GM13976 (cell line): ENCODE measurements at places on chromosomes 13 and 19.

- DNase-seq: no peak
These were observed 300.6 kb downstream of the COG6 start for GRCh38 chr13:39956036-39956435.

- no peak for DNase-seq
These were observed 21.5 kb upstream of the GPR18 start for GRCh38 chr13:99279637-99280036.

DNA sequence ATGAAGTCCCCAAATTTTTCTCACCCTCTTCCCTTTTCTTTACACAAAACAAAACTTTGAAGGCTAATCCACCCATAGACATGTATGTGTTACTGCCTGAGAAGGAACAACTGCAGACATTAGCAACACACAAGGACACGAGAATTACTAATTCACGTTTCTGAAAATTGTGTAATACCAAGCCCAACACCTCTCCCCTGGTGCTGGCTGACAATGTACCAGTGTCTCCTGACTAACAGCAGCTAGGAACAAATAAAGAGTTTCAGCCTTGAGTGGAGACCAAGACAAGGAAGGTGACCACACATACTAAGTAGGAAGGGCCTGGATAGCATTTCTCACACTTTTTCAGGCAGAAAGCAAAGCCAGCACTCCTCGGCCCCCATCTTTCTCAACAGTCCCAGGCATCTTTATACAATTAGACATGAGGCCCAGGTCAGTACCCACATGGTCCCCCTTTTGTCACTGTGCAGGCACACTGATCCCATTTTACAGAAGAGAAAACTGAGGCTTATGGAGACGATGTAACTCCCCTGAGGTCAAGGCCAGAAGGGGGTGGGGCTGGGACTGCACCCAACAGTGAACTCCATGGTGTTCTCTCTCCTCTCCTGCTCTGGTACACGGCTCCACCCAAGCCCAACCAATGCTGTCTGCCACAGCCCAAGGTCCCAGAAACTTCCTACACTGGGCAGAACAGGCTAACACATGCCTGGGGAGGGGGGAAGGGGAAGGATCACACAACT is 8.7 kb downstream of the BRD4 start:
- no peak for DNase-seq

DNA sequence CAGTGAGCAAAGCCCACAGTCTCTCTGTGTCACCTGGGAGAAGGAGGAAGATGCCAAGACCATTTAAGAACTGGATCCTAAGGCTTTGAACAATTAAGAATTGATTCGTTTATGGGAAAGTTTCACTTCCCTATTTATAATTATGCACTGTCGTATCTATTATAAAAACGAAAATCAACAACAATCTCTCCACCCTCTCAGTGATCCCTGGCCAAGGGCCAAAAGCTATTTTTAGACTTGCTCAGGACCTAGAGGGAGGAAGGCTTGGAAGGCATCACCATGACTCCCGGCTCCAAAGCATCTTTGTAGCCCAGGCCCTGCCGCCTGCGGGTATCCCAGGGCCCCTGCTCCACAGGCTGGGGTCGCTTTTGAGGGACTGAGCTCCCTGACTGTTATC is 1.3 kb downstream of the RHPN2 start:
- no peak for DNase-seq

DNA sequence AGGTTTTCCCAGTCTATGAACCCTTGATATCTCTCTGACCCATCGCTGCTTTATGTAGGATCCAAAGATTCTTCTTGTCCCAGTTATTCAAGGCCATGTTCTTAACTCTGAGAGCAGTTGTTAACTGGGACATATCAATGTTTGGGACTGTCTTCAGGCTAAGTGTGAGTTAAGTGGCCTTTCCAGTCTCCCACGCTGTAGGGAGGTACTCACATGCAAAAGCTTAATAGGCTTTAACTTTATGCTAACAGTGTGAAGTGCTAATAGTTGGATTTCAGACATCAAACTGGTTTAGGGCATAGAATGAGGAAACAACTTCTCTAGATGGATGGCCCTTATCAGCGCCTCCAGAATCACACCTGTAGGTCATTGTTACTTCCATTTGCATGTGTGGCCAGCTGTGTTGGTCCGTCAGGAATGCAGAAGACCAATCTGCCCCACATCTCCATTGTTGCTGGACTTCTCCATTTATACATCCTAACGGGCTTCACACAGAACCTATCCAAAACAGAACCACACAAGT is 104.7 kb upstream of the MBNL2 start:
- DNase-seq: no peak

GRCh38 chr13:24407844-24408243 is 98.5 kb downstream of the C1QTNF9 start:
- DNase-seq: no peak

DNA sequence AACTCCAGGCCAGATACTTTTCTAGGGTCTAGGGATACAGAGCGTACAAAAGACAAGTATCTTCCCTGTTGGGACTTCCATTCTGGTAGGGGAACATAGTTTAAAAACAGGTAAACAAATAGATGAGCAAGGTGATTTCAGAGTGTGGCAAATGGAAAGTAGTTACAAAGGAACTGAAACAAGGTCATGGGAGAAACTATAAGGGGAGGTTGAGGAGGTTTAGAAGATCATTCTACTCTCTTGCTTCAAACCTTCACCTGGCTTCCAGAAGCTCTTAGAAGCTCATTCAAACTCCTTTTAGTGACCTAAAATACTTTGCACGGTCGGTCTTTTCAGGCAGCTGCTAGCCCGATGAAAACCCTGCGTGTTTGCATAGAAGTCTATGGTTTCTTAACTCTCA is 9.1 kb downstream of the FFAR2 start:
- DNase-seq: peak; percentile 58

GRCh38 chr13:108855737-108856387 is 226.5 kb downstream of the MYO16 start:
- DNase-seq: no peak

DNA sequence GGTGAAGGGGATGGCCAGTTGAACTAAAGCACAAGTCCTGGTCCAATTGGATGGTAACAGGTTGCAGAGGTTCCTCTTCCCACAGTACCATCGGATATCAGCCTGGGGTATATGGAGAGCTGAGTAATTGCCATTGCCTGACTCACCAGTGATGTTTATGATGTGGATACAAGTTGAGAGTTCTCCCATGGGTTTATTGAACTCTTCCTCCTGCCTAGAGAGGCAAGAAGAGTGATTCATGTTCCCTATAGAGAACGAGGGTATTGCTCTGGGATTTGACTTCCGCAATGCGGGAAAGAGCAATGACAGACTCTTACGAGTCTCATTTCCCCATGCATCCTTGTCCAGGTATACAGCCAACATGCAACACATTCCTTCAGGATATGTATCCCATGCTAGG is 111.3 kb upstream of the PCDH9 start:
- no peak for DNase-seq

DNA sequence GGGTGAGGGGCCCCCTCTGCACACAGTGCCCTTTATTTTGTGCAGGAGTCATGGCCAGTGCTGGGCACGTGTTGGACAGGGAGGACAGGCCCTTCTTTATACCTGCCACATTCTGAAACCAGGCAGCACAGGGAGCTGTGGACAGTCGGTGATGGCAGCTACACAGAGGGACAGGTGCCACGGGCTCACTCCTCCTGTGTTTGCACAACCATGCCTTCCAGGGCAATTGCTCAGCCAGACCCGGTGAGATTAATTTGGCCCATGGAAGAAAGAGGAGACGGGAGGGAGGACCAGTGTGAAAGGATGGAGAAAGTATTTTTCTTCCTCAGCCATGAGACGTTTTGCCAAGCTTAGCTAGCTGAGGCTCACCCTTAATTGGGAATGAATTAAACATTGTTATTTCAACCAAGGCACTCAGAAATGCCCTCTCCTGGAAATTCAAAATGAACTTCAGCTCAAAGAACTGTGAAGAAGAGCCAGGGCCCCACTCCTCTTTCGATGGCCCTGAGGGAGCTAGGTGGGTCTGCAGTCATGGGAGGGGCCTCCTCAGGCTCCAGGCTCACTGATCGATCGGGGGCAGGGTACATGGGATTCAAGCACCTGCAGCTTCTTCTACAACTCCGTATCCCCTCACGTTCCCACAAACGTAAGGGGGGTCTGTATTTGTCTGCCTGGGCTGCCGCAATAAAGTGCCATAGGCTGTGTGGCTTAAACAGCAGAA is 41.2 kb downstream of the SHISA2 start:
- DNase-seq: no peak

DNA sequence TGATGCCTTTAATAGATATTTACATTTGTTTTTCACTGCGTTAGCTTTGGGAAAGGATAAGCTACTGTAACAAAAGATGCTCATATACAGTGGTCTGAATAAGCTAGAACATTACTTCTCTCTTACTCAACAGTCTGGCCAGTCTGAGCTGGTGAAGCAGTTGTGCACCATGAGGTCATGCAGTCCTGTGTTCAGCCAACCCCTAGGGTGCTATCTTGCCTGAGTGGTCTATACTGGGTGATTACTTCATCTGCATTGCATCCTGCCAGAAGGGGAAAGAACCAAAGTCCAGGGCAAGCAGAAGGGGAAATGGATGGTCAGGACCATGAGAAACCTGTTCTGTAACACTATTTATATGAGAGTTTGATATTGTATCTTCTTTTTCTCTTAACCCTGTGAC is 31.5 kb downstream of the ERCC5 start:
- DNase-seq: no peak

DNA sequence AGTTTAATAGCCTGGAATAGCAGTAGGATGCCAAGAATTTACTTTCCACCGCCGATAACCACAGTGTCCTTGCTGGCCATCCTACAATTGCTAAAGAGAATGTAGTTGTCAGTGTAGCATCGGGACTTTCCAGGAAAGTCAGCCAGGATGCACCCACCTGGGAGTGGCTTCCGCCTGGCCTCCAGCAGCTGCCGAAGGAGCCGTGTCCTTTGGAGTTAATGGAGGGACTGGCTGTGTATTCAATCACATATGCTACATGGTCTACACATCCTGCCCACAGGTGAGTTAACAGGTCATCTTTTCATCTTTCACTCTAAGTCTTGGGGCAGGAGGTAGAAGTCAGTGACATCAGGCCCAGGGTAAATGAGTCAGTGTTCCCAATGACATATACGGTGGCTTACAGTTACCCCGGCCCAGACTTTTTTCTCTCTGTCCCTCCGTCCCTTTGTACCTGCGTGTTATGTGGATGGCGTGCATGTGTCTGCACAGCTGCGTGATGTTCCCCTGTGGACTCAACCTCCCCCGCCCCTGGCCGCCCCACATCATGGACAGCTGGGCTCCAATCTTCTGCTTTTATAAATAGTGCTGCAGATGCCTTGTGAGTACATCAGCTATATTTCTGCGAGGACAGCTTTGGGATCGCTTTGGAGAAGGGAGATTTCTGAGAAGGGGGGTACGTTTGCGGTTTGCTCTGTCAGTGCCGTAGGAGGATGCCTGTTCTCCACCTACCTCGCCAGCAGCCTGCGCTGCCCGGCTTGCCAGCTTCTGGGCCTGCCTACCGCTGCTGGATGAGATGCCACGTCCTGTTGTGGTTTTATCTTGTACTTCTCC is 63.1 kb downstream of the ATP11A start:
- no peak for DNase-seq

DNA sequence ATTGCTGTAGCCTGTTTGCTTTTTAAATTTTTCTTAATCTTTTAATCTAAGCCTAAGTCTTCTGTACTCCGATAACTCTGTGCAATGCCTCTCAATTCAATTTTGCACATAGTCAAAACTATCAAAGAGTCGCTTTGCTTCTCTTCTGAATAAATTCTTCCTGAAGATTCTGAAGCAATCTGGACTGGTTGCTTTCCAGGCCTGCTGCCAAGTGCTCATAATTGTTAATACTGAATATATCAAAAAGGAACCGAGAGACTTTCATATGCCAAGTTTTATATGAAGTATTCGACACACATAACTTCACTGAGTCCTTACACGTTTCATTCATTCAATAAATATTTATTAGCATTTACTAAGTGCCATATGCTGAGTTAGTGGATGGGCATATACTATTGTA is 91.3 kb downstream of the EDNRB start:
- DNase-seq: no peak

GRCh38 chr19:47663911-47664771 is 49.1 kb upstream of the EHD2 start:
- no peak for DNase-seq

GRCh38 chr13:90420683-90421082 is 926.8 kb upstream of the MIR17HG start:
- no peak for DNase-seq

DNA sequence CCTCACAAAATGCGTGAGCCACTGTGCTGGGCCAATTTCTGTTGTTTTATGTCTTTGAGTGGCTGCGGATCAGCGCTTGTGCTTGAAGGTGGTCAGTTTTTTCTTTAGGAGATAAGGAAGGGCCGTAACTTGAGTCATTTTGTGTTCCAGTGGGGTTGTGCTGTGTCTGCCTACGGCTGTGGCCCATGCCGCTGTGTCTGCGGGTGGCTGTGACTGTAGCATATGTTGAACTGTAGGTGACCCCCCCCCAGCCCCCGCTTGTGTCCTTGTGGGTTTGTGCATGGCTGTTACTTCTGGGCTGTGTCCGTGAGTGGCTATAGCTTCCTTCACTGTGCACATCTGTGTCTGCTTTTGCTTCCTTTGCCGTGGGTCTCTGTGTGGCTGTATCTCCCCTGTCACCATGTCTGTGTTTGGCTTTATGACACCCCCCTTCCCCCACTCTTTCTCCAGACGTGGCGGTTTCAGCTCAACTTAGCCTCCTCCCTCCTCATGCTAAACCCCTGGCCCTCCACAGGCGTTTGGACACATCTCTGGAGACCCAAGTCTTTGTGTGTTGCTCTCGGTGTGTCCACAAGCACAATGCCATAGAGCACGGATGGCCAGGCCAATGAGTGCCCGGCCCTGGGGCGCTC is 675 bp downstream of the PPP1R14A start:
- DNase-seq: no peak

DNA sequence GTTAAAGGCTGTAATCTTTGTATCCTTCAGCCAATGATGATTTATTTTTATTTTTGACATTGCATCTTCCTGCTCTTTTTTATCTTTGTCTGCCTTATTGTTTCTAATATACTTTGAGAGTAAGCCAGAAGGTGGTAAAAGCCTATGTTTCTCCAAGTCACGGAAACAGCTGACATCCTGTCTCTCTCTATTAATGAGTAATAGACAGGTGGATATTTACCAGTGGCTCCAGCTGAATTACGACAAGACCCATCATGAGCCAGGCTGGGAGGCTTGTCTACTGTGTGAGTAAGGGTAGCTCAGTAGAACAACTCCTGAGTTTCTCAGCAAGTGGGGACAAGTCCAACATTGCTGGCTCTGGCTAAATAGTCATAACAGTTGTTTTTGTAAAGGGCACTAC is 166.6 kb downstream of the NDFIP2 start:
- DNase-seq: no peak

GRCh38 chr13:29760544-29760943 is 89.9 kb downstream of the UBL3 start:
- DNase-seq: no peak

- DNase-seq: no peak
These were observed 765.6 kb downstream of the DIAPH3 start for GRCh38 chr13:59398127-59398526.

GRCh38 chr19:5585461-5586299 is 17.9 kb upstream of the TINCR start:
- peak; percentile 82 for DNase-seq

DNA sequence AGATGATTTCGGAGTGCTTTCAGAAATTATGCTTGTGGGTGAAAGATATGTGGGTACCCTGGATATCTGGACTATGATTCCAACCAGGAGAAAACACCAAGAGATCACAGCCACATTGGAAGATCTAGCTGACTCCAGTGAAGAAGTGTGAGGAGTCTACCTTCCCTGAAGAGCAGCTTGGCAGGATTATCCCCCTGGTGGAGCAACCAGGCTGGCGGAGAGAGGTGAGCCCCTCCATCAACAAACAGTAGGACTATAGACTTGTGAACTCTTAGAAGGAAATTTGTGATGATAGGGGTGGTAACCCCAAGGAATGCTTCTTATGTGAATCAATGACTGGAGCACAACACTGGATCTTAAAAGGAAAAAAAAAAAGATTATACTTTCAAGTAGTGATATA is 47.8 kb upstream of the DIAPH3 start:
- no peak for DNase-seq
